ENCODE measurements at places on chromosomes 5 and 9.
A peak's percentile ranks its signal among the peaks of the same experiment; 100 is the strongest.

GRCh38 chr9:1044643-1045042, 5.5 kb upstream of the DMRT2 start:
- no peak for DNase-seq

DNA sequence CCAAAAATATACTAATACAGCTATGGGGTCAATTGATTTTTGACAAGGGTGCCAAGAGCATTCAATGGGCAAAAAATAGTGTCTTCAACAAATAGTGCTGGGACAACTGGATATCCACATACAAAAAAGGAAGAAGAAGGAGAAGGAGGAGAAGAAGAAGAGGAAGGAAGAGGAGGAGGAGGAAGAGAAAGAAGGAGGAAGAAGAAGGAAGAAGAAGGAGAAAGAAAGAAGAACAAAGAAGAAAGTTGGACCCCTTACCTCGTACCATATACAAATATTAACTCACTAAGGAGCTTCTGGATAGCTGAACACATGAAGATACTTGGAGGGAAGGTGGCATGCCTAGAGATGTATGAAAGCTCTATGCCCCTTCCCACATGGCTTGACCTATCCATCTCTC, 17.2 kb upstream of the DELE1 start:
- no peak for DNase-seq

DNA sequence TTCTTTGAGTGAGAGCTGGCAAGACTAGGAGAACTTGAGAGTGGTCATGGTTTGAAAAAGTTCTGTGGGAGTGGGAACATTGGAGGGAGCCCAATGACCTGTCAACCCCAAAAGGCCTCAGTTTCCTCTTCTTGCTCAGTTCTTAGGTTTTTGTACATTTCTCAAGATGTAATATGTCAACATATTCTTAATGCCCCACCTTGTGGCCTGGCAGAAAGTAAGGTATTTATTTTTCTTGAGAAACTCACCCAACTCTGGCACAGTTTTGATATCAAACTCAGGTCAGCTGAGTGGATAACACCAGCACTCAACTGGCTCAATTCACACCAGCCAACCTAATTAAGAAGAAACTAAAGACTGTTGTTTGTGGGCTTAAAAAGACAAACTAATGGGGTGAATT, 123.0 kb upstream of the SLC27A6 start:
- DNase-seq, result no peak

- DNase-seq, result no peak
Measured at GRCh38 chr9:113205432-113205831, 15.6 kb downstream of the FKBP15 start.

DNA sequence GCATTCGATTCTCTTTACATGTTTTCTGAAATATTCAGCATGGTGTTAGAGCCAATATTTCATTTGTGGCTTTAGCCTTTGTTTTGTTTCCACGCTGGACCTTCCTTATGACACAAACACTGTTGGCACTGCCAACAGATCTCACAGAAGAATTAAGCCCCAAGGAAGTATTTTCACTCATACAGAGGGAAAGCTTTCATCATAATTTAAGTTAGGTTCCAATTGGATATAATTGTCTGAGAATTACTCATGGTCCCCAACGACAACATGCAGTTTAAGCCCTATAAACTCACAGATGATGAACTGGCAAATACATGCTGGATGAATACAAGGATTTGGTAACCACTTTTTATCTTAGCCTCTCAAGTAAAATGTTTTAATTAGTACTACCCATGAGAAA, 259.5 kb downstream of the EBF1 start:
- no peak for DNase-seq

DNA sequence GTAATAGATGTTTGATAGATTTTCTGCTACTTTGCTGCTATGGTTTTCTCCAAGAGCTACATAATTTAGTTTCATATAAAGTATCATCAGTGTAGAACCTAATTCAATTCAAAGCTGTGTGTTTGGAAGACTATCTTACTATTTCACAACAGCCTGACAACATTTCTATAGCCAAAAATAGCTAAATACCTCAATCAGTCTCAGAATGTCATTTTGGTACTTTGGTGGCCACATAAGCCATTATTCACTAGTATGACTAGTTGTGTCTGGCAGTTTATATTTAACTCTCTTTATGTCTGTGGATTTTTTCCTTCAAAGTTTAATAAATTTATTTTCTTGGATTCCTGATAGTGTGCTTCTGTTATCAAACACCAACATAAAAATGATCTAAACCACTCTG, 35.1 kb upstream of the CCDC152 start:
- no peak for DNase-seq

- DNase-seq, result peak; percentile 61
Measured at GRCh38 chr5:134543820-134544614, 18.5 kb downstream of the JADE2 start.

GRCh38 chr5:94402096-94402495, 216.3 kb downstream of the KIAA0825 start:
- DNase-seq, result no peak

DNA sequence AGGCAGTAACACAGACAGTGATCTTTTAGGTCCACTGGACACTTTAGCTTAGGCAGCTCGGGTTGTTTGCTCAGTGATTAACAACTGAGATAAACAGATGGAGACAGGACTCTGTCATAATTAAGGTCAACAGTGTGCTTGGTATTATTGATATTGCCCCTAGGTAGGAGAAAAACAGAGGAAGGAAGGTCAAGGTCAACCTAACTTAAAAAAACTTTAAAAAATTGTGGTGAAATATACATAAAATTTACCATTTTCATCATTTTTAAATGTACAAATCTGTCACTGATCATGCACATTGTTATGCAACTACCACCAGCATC, 2.1 kb upstream of the HSPA4 start:
- DNase-seq, result no peak

GRCh38 chr5:166499447-166500240, 1791.8 kb upstream of the WWC1 start:
- DNase-seq, result no peak

GRCh38 chr5:153641183-153641688, 150.8 kb downstream of the GRIA1 start:
- DNase-seq, result no peak

DNA sequence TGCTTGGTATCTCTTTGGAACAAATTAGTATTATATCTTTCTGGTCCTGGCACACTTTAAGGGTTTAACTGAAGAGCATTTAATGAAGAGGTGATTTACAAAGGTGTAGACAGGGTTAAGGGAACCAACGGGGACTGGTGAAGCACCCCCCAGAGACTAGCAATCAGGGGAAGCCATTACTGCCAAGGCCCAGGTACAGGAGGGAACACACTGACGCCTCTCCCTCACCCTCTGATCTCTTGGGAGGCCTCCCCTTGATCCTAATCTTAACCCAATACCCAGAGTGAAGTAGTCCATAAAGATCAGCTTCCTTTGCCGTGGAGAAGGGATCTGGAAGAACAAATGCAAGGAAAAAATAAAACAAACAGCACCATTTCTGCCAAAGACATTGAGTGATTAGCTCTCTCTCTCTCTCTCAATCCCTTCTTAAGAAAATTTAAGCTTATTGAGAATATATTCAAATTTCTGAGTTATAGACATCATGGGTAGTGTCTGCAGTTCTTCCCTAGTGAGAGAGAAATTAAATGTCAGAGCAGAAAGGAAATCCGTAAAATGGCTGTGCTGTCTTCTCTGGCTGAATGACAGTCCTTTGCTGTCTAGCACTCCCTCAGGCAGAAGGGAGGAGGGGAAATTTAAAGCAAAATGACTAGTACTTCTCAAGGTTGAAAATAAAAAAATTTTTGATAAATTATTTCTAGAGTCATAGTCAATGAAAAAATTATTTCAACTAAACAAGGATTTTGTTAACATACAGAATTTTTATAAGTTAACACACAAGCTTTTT, 20.0 kb downstream of the F2R start:
- DNase-seq, result no peak

DNA sequence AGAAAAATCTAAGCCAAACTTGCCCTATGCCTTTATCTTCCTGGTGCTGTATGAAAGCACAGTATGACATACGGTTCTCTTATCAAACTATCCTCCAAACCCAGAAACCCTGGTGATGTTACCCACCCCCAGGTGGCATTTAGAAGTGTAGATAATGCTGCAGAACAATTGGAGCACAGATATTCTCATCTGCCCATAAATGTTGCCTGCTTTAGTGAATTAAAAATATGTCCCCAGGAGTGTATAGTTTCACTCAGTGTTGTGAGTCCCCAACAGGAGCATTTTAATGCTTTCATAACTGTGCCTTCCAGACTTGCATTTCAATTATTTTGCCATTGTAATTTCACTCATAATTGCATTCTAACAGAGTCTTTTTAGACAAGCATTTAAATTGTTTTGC, 50.8 kb downstream of the SV2C start:
- DNase-seq, result no peak

DNA sequence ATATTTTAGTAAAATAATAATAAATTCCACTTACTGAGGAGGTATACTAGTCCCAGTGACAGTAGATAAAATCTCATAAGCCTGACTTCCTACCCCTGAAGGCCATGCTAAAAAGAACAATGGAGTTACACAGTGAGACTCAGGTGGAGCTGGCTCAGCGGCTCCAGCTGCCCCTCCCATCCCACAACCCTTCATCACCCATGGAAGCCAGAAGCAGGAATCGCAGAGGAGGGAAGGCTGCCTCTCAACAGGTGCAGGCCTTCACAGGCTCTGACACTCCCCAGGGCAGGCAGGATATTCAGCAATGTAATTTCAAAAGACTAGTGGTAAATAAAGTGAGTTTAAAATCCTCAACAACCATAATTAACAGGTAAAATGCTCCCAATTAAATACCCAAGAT, 67.5 kb downstream of the FANCC start:
- DNase-seq, result no peak

DNA sequence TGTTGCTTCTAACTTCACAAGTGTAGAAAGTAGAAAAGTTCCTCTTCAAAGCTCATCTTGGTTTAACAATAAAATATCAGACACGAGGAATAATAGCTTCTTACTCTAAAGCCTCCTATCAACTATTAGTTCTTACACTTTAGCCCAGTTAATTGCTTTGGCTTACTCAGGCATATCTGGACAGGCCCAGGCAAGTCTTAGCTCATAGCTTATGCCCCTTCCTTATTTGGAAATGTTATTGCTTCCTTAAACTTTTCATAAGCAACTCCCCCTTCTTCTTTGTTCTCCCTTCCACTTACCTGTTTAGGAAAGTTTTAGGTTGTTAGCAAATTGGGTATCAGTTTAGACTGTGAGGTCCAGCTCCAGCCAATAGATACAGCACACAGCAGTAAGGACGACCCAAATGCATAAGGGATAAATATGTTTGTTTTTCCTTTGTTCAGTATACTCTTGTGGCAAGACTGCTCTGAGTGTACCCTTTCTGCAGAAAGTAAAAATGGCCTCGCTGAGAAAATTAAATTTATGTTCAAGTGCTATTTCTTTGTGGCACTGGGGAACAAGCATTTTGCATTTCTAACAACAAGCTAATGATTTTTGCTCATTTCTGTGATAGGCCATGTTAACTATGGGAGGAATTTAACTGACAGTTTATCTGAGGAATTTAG, 162.1 kb downstream of the SMC2 start:
- no peak for DNase-seq

- no peak for DNase-seq
Measured at GRCh38 chr5:126172812-126173211, 250.4 kb upstream of the GRAMD2B start.
